ENCODE measurements at places on chromosomes 13 and 19. TPM values are rescaled to one million over a fixed set of nuclear protein-coding genes. Genes with fewer than 3 reads are reported as not detected.

- DNase-seq: no peak
Observed at GRCh38 chr13:31367410-31367809, 167.6 kb downstream of the B3GLCT start.

GRCh38 chr19:43318203-43318602, 35.3 kb upstream of the CD177 start:
- no peak for DNase-seq

RUBCNL gene
- not detected for total RNA-seq

RASIP1 gene
- total RNA-seq: not detected

DNA sequence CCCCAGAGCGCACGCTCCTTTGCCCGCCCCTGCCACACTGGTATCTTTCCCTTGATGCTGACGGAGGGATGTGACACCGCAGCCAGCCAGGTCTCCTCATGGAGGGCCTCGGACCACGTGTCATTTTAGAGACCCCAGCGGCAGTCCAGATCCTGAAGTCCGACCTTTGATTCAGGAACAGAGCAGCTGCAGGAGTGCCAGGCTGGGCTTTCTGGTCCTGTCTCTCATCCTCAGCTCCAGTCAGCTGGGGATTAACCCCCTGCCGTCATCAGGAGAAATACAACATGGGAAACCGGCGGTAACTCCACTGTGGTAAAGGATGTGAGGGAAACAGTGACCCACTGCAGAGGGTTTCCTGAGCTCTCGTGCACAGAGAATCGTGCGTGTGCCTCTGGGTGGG, 140.6 kb downstream of the SIPA1L3 start:
- no peak for DNase-seq

ZNF677 gene
- total RNA-seq: 4.7 TPM

- no peak for DNase-seq
Observed at GRCh38 chr13:67134417-67135129, 95.6 kb downstream of the PCDH9 start.

- DNase-seq: peak; percentile 14
Observed at GRCh38 chr19:53942001-53942786, 20.5 kb upstream of the CACNG8 start.

TBC1D4 gene
- 9.2 TPM for total RNA-seq

PPP2R1A gene
- total RNA-seq: 74.0 TPM

GRCh38 chr13:42189061-42189460, 82.9 kb upstream of the AKAP11 start:
- DNase-seq: no peak

DNA sequence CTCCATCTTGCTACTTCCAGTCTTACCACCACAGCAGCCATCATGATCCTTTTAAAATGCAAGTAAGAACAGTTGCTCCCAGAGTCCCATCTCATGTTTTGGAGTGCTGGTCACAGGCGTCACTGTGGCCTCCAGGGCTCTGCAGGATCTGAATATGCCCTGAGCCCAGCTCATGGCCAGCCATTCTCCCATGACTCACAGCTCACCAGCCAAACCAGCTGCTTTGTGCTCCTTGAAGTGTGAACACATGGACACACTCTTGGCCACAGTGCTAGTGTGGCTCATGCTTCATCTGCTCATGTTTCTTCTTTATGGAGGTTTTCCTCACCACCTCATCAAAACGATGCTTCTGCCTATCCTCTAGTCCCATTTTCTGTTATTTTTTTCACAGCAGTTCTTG, 466.5 kb downstream of the UQCRFS1 start:
- DNase-seq: peak; percentile 32

DNA sequence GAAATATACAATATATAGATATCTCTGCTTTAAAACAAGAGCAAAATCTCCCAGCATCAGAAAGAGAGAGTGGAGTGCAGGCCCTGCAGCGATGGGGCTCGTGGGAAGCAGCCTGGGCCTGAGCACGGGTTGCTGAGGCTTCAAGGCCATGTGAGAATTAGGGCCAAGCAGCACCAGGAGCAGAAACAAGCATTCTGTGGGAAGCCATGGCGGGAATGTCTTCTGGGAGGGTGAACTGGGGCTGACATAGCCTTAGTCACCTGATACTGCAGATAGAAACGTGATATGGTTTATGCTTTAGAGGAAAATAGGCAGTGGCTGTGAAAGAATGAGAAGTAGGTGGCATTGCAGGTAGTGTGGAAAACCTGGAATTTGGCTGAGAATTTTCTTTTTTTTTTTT, 472.3 kb downstream of the IRS2 start:
- no peak for DNase-seq

GRCh38 chr13:27450921-27451471, 632 bp upstream of the MTIF3 start:
- DNase-seq: peak; percentile 34

TPTE2 gene
- total RNA-seq: not detected

DNA sequence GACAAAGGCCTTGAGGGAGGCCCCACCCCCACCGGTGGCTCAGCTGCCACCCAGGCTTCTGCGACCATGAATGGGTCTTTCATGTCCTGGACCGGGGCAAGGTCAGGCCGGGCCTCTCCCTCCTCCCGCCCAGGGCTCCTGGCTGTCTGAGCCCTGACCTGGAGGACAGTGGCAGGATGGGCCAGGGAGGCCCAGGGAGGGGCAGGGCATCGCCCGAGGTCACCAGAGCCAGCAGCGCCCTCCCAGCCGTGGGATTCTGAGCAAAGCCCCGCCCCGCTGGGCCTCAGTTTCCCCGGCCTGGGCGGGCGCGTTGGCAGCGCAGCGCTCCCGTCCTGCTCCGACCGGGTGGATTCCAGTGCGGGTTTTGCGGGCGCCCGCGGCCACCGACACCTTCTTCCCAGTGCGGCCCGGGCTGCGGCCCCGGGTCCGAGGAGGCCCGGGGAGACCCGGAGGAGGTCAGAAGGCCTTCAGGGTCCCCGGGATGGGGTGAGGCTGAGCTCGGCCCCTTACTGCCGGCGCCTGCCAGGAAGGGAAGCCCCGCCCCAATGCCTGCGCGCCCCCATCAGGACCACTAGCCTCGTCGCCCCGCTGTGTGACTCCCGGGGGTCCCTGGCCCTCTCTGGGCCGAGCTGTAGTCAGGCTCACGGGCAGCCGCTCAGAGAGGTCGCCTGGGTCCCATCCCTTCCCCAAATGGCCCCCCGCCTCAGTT, 24.6 kb upstream of the SEMA6B start:
- DNase-seq: no peak

GRCh38 chr19:11324748-11325389, 14.6 kb downstream of the RAB3D start:
- peak; percentile 37 for DNase-seq

SPC24 gene
- 69.7 TPM for total RNA-seq

DNA sequence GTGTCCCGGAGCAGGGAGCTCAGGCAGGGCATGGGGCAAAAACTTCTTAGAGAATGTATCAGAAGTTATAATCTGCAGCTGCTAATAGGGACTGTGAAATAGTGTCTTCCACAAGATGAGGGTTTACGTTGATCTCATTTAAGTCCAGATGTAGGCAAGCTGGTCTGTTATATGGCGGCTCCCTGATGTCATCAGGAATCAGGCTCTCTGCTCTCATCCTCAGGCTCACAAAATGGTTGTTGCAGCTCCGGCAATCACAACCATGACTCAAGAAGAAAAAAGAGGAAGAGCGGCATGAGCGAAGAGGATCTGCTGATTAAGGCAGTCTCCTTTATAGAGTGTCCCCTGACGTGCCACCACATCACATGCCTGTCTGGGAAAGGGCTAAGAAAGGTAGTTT, 191.3 kb downstream of the KLF5 start:
- DNase-seq: no peak

- peak; percentile 81 for DNase-seq
Observed at GRCh38 chr13:41694545-41695301, 237.4 kb downstream of the RGCC start.

FAM83E gene
- total RNA-seq: not detected

ZNF100 gene
- 0.89 TPM for total RNA-seq

- DNase-seq: no peak
Observed at GRCh38 chr13:114256547-114256946, 21.9 kb downstream of the CDC16 start.

GRCh38 chr13:47146991-47147811, 250.3 kb upstream of the HTR2A start:
- no peak for DNase-seq

NMRK2 gene
- total RNA-seq: not detected

GRCh38 chr19:9849791-9850190, 14.7 kb downstream of the PIN1 start:
- no peak for DNase-seq

DNA sequence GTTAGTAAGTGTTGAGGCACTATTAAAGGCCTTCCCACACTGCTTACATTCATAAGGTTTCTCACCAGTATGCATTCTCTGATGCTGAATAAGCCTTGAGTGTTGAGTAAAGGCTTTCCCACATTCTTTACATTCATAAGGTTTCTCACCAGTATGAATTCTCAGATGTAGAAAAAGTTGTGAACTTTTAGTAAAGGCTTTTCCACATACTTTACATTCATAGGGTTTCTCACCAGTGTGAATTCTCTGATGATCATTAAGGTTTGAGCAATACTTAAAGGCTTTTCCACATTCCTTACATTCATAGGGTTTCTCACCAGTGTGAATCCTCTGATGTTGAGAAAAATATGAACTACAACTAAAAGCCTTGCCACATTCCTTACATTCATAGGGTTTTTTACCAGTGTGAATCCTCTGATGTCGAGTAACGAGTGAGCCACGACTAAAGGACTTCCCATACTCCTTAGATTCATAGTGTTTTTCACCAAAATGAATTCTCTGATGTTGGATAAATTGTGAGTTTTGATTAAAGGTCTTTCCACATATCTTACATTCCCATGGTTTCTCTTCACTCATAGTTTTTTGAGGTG, 24.2 kb downstream of the ZNF829 start:
- DNase-seq: no peak

TNNT1 gene
- total RNA-seq: 1.7 TPM

DNA sequence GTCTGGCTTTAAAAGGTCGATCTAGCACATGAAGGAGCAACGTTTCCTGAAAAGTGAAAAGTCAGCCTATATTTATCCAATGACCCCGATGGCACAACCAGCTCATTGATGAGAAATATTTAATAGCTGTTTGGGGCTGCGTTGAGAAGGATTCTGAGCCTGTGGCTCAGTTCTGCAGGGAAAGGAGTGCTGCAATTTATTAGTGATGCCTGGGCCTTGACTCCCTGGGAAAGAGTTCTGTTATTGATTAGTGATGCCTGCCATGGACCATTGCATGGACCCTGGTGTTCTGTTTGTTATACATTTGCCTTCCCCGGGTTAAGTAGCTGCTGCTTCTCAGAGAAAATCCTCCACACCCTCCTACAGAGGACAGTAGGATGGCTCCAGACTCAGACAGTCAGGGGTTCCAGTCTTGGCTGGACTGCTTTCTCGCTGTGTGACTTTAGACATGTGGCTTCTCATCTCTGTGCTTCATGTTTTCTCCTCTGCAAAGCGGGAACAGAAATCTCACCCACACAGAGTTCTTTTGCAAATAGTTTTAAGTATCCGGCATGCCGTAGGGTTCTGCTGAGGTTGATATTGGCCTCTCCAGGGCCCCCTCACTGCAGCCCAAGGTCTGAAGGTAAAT, 17.7 kb upstream of the PTPRS start:
- no peak for DNase-seq

NLRP9 gene
- total RNA-seq: not detected

GRCh38 chr13:29743201-29743786, 107.1 kb downstream of the UBL3 start:
- peak; percentile 43 for DNase-seq

PBX4 gene
- total RNA-seq: 15.5 TPM

OR7A10 gene
- not detected for total RNA-seq

GRCh38 chr19:1235625-1236538, 1.9 kb downstream of the CBARP start:
- no peak for DNase-seq

GPR183 gene
- not detected for total RNA-seq

CBARP gene
- 0.35 TPM for total RNA-seq

DNA sequence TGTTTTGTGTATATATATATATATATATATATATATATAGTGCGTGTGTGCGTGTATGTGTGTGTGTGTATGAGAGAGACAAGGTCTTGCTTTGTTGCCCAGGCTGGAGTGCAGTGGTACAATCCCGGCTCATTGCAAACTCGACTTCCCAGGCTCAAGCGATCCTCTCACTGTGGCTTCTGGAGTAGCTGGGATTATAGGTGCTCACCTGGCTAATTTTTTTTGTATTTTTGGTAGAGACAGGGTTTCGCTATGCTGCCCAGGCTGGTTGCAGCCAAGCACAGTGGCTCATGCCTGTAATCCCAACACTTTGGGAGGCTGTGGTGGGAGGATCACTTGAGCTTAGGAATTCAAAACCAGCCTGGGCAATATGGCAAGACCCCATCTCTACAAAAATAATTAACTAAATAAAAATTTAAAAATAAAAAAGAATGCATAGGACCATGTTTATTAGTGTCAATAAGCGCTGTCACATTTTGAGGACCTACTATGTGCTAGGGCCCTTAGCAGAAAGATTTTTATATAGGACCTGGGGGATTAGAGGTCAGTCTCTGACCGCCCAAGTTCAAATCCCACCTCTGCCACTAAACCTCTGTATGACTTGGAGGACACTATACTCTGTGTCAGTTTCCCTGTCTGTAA, 1.8 kb downstream of the PVR start:
- DNase-seq: no peak

WASF3 gene
- total RNA-seq: 6.0 TPM

DNA sequence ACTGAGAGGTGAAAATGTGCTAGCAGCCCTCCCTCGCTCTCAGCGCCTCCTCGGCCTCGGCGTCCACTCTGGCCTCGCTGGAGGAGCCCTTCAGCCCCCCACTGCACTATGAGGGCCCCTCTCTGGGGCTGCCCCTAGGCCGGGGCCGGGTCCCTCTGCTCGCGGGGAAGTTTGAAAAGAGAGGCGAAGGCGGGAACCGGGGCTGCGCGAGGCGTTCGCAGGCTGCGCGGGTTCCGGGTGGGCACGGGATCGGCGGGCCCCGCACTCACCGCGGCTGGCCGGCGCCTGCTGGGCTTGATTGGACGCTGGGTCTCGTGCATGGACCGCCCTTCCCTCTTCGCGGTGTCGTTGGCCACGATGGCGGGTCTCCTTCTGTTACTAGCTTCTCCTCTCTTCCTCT, 29.3 kb downstream of the C1QTNF9 start:
- DNase-seq: no peak

DNA sequence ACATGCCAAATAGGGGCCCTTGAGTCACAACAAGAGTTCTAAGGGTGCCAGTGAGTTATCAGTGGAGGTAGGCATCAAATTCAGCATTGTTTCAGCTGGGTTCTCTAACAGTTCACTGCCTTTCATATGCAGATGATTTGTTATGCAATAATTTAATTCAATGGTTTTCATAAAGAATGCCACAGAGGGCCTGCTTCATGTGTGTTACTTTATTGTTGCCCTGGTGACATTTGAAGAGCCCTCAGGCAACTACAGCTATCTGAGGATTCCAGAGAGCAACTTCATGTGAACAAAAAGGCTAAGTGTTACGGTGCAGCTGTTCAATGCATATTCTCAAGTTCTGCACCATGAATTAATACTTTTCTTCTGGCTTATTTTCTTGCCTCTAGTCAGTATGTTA, 43.1 kb upstream of the STARD13 start:
- no peak for DNase-seq

DNA sequence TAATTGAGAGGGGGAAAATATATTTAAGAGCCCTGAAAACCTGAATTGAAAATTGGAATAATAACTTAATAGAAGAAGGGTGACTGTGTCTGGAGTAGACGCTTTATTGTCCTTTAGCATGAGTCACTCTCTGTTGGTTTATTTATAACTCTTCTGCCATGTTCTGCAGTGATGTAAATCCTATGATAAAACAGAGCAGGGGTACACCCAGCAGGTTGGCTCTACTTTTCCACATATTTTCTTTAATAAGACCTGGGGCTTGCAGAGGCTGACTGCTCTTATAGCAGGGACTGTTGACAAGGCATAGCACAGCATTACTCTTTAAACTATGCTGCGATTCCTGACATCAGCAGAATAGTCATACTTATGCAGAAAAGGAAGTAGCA, 389.9 kb upstream of the PCDH9 start:
- no peak for DNase-seq

PROSER1 gene
- total RNA-seq: 9.7 TPM
